ENCODE measurements at places on chromosomes 3 and 15.

GRCh38 chr3:10549617-10550230 is 44.3 kb upstream of the ATP2B2 start:
- no peaks in the 10 kb centered on the region for H3K4me1 ChIP-seq
- H3K27ac ChIP-seq = no peak overlapping the region
- no peak for DNase-seq
- no peak overlapping the region for H3K4me3 ChIP-seq
- H3K36me3 ChIP-seq = no peaks in the 10 kb centered on the region
- H3K27me3 ChIP-seq = no peaks in the 10 kb centered on the region

GRCh38 chr3:79052054-79052681 is 715.6 kb downstream of the ROBO1 start:
- no peak overlapping the region for H3K4me3 ChIP-seq
- H3K36me3 ChIP-seq = no peaks in the 10 kb centered on the region
- no peak for DNase-seq
- no peaks in the 10 kb centered on the region for H3K4me1 ChIP-seq
- H3K27me3 ChIP-seq = no peaks in the 10 kb centered on the region

DNA sequence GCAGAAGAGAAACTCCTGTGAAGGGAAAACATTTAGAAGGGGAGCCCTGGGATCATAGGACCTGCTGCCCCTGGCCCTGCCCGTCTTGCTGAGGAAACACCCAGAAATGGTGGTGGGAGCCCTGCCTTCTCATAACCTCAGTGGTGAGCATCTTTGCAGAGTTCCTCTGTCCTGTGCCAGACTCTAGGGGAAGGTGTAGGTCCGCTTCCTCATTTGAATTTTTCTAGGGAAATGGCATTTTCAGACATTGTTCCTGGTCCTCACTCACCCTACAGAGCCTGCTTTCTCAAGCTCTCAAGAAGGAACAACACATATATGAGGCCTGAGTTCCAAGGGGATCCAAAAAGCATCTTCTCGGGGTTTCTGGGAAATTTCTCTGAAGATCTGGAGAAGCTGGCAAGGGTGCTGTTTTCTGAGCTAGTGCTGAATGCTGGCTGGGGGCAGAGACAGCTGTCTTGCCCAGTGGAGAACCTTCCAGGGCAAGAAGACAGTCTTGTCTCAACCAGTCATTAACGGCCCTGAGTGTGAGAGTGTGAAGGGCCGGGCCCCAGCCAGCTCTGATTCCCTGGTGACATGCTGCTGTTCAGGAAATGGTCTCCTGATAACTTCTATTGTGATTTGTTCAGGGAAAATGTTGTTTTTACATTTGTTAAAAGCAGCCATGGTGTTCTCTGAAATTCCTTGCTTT is 283.1 kb upstream of the LRRFIP2 start:
- no peak overlapping the region for H3K4me3 ChIP-seq
- peaks cover 58% of the 10 kb centered on the region for H3K4me1 ChIP-seq
- H3K36me3 ChIP-seq = no peaks in the 10 kb centered on the region

GRCh38 chr3:192039593-192039992 is 578.6 kb downstream of the PYDC2 start:
- DNase-seq = no peak
- H3K4me3 ChIP-seq = no peak overlapping the region
- H3K36me3 ChIP-seq = no peaks in the 10 kb centered on the region
- H3K27ac ChIP-seq = no peak overlapping the region

DNA sequence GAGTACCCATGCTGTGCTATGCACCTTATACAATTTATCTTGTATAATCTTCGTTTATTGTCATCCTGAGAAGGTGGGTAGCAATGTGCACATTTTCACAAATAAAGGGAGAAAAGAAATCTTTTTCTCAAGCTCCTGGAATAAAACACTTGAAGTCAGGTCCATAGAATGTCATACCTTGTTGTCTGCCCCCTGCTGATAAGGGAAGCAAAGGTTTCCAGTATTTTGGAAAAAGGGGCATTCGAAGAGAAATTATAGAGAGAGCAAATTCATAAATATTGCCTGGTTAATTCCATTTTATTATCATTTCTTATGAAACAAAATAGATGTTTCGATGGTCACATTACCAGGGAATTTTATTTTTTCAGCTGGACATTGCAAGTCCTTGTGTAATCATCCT is 277.8 kb downstream of the RAP2B start:
- no peak overlapping the region for H3K27ac ChIP-seq
- no peaks in the 10 kb centered on the region for H3K4me1 ChIP-seq
- H3K4me3 ChIP-seq = no peak overlapping the region
- DNase-seq = no peak
- no peaks in the 10 kb centered on the region for H3K27me3 ChIP-seq

GRCh38 chr15:86432861-86433260 is 353.2 kb downstream of the AGBL1 start:
- H3K27me3 ChIP-seq = no peaks in the 10 kb centered on the region
- no peaks in the 10 kb centered on the region for H3K36me3 ChIP-seq
- no peak overlapping the region for H3K27ac ChIP-seq
- H3K4me3 ChIP-seq = no peak overlapping the region
- no peak for DNase-seq
- no peaks in the 10 kb centered on the region for H3K4me1 ChIP-seq

GRCh38 chr3:147412917-147413685 is 3.9 kb downstream of the ZIC1 start:
- no peak overlapping the region for H3K4me3 ChIP-seq
- H3K27me3 ChIP-seq = peaks cover 70% of the 10 kb centered on the region
- H3K36me3 ChIP-seq = no peaks in the 10 kb centered on the region
- no peak for DNase-seq
- no peak overlapping the region for H3K27ac ChIP-seq

DNA sequence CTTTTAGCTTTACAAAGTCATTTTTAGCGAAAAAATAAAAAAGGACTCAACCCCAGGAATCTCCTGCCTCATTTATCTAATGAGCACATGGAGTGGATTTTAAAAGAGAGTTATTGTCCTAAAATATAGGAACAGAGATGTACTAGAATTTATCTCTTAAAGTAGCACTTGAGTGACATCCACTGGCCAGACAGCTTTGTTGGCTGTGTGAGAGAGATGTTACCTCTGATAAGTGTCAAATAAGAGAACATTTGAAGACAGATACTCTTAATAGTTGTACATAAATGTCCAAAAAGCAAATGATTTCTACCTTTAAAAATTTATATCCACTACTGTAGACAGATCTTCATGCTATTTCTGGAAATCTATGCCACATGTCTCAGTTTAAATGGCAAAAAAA is 12.3 kb upstream of the MFSD1 start:
- no peaks in the 10 kb centered on the region for H3K27me3 ChIP-seq
- no peak overlapping the region for H3K4me3 ChIP-seq
- H3K36me3 ChIP-seq = no peaks in the 10 kb centered on the region
- DNase-seq = no peak
- H3K27ac ChIP-seq = no peak overlapping the region

DNA sequence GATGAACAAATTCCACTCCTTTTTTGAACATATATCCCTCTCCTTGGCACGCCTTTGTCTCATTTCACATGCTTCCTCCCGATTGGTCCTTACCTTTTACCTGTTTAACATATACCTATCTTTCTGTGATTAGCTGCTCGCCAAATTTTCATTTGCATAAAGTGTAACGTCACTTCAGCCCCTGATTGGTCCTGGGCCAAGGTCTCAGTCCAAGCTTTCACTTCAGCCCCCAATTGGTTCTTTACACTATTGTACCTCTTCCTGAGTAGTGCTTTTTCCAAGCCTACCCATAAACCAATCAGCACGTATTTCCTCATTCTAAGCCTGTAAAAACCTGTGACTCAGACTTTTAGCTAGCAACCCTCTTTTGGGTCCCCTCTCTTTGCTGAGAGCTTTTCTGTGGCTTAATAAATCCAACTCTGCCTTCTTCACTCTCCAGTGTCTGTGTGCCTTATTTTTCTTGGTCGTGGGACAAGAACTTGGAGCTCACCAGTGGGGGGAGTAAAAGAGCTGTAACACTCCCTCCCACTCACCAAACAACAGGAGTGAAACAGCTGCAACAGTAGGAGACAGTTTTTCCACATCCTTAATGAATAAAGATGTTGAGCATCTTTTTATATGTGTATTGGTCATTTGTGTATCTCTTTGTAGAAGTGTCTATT is 584 bp upstream of the XCR1 start:
- H3K4me3 ChIP-seq = no peak overlapping the region
- no peak overlapping the region for H3K27ac ChIP-seq
- no peaks in the 10 kb centered on the region for H3K36me3 ChIP-seq
- H3K27me3 ChIP-seq = no peaks in the 10 kb centered on the region

GRCh38 chr3:42014458-42014920 is 52.6 kb upstream of the ULK4 start:
- H3K36me3 ChIP-seq = no peaks in the 10 kb centered on the region
- H3K27me3 ChIP-seq = no peaks in the 10 kb centered on the region
- H3K4me3 ChIP-seq = peak overlapping the region; percentile 66
- H3K27ac ChIP-seq = peak overlapping the region; percentile 90
- peaks cover 26% of the 10 kb centered on the region for H3K4me1 ChIP-seq

DNA sequence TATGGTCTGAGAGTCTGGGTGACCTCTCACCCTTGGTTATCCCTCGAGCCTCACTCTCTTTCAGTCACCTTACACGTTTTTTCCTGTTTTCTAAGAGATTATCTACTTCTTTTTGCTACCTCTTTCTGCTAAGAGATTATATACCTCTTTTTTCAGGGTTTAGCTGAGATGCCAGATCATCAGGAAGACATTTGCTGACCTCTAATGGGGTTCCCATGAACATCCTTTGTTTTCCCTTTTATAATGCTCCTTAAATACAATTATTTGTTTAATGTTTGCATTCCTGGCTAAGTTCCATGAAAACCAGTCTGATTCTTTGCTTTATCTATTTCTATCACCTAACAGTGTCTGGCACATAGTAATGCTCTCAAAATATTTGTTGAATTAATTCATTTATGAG is 39.6 kb downstream of the LEKR1 start:
- DNase-seq = no peak
- H3K27ac ChIP-seq = no peak overlapping the region
- no peaks in the 10 kb centered on the region for H3K36me3 ChIP-seq
- no peaks in the 10 kb centered on the region for H3K4me1 ChIP-seq
- no peak overlapping the region for H3K4me3 ChIP-seq

- H3K27me3 ChIP-seq = no peaks in the 10 kb centered on the region
- H3K4me1 ChIP-seq = no peaks in the 10 kb centered on the region
- no peak for DNase-seq
- H3K36me3 ChIP-seq = no peaks in the 10 kb centered on the region
- H3K4me3 ChIP-seq = no peak overlapping the region
These were observed 44.4 kb downstream of the COL6A5 start for GRCh38 chr3:130389743-130390478.

DNA sequence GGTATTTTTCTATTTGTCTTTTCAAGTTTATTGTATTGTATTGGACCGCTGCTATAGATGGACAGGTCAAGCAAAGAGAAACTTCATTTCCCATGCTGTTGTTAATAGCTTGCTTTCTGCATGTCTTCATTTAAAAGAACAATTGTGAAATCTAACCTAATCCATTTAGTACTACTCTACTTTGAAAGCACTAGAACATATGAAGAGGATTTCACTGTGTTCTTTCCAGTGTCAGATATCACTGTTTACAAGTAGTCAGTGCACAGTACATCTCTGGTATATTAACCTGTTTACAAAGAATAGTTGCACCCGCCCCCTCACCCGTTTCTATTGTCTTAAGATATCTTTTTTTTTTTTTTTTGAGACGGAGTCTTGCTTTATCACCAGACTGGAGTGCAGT is 21.8 kb upstream of the EDEM1 start:
- no peak for DNase-seq
- peaks cover 16% of the 10 kb centered on the region for H3K4me1 ChIP-seq
- H3K4me3 ChIP-seq = no peak overlapping the region
- H3K27ac ChIP-seq = no peak overlapping the region

DNA sequence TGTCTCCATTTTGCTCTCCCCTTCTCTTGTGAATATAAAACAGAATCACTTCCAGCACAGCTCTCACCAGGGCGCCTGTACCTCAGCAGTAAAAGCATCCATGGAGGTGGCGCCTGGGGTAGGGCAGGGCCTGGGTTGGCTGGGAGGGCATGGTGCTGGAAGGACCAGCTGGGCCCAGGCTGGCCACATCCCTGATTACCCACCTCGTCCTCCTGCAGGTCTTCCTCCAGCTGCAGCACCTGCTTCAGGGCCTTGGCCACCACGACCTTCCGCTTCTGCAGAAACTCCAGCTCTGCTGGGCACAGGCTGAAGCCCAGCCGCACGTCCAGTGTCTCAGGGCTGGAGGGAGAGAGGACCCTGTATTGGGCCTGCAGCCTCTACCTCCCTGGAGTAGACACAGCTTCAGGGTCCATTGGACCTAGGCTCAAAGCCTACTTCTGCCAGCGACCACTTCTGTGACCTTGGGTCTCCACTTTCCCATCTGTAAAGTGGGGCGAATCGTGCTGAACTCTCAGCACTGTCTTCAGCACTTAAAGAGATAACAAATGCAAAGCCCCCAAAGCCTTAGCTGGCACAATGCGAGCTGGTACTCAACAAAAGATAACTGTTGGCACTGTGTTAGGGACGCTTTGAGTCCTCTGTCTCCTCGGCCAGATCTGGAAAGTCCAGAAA is 23.8 kb downstream of the PLA2G4E start:
- no peaks in the 10 kb centered on the region for H3K4me1 ChIP-seq
- no peak for DNase-seq
- H3K27ac ChIP-seq = no peak overlapping the region

- no peaks in the 10 kb centered on the region for H3K27me3 ChIP-seq
- no peak overlapping the region for H3K27ac ChIP-seq
- no peaks in the 10 kb centered on the region for H3K4me1 ChIP-seq
- no peak overlapping the region for H3K4me3 ChIP-seq
- H3K36me3 ChIP-seq = no peaks in the 10 kb centered on the region
- DNase-seq = no peak
These were observed 67.4 kb upstream of the IQSEC1 start for GRCh38 chr3:13140596-13140995.

DNA sequence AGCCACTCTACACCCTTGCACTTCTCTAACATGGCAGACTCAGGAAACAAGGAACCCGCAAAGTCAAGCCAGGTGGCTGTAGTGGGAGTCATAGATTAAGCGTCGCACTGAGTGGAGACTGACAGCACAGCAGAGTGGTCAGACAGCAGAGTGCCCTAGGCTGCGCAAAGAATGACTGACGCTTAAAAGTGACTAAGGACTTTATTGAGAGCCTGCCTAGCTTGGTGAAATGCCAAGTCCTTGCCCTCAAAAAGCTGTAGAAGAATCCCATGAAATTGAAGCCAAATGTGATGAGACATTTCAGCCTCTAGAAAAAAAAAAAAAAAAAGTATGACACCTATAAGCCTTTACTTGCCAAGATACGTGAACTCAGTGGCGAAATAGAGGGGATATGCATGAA is 30.2 kb downstream of the NCEH1 start:
- DNase-seq = peak; percentile 36
- no peak overlapping the region for H3K4me3 ChIP-seq
- no peak overlapping the region for H3K27ac ChIP-seq
- no peaks in the 10 kb centered on the region for H3K4me1 ChIP-seq

Data from thyroid gland (tissue), 4 donors.